Activated CD8-positive, alpha-beta memory T cell treated with anti-CD3 and anti-CD28 coated beads for 1 hour (primary cell): ENCODE measurements at places on chromosomes 6 and 20.

DNA sequence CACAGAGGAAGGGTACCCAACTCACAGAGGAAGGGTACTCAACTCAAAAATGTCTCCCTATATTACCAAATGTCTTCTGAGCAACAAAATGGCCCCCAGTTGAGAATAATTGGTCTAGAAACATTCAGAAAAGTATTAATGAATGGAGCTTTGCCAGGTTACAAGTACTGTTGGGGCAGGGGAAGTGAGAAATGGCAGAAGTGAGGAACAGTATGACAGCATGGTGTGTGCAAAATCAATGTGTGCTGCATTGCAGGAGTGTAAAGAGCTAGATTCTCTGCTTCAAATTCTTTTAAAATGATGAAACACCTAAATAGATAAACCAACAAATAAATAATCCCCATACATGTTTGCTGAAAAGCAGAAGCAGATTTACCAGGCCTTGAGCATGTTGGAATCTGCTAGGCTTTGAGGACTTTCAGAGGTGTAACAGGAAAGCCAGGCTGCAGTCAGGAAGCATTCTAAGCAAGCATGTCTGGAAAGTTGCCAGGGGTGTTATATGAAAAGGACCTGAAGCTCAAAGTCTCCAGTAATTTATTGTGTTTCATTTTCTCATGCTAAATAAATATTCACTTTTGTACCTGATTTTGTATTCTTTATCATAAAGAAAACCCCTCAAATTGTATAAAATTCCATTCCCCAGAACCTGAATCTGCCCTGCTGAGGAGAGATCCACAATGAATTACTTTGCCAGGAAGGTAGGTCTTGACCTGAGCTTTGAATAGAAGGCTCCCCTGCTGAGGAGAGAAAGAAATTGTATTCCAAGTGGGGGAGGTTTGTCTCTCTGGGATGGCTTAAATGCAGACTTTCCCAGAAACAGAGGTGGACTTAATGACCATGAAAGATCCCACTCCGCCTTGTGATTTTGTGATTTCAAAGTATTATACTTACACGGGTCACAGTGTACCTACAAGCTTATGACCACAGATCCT is 265.0 kb upstream of the MARCKS start:
- no peak for DNase-seq

DNA sequence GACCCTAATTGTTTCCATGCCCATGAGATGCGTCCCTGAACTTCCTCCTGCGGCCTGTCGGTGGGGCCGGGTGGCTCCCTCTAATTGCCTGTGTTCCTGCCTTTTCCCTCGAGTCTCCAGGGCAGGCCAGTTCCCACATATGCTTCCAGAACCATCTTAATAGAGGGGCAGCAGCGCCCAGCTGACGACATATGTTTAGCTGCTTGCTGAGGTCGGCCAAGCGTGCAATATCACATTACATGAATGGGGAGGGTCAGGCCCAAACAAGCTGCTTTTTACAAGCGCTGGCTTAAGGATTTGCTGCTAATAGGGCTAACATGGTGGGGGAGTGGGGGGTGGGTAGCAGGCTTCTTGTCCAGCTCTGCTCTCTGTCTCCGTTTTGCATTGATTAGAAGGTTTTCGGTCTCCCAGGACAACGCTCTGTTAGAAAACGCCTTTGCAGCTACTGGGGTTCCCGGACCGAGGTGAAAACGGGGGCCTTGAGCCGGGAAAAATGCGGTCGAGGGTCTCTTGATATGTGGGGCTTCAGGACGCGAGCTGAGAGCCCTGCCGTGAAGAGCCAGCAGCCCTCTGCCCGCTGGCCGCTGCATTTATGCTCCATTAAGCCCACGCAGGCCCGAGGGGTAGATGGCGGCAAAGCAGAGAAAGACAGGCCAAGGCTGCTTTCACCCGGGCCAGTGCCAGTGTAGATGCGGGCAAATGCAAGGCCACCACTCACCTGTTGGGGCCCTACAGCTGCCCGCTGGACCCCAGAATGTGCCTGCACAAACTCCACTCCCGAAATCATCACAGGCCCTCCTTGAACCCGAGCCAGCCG is 308.5 kb downstream of the BMP7 start:
- no peak for DNase-seq

DNA sequence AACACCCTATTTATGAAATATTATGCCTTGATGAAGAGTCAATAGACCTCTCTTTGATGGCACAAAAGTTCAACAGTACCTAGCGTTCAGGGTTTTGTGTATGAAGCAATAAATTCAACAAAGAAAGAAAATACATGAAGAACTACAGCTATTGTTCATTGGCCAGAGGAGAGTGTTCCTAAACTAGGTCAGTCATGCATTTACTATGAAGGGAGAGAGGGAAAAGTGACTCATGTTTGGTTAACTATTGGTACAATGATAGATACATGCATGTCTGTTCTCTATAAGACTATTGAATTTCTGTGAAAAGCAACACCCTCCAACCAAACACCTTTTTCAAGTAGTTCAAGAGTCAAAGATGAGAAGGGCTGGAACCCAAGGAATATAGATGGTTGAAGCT is 50.7 kb downstream of the CLIC5 start:
- DNase-seq, result no peak

DNA sequence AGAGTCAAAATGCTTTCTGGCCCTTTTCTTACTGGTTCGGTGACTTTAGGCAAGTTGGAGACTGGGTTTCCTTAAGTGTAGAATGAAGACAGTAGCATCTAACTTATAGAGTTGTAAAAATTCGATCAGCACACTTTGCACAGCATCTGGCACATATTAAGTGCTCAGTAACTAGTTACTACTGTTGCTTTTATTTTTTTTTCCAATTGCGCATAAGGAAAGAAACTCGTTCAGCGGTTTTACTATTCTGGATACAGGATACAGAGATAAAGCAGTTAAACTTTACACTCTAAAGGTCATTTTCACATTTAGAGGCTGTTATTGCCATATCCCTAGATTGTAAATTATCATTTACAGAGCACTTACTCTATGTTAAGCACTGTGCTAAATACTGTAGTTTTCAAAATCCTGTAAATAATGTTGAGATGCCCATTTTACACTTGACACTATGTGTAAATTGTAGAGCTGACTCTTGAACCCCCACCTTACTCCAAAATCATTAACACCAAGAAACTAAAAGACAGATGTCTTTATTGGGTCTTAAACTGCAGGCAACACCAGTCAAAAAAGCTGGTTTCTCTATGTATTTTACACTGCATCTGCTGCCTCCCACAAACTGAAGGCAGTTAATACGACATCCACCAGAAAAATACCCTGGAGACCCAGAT is 886 bp downstream of the ROMO1 start:
- DNase-seq, result no peak

GRCh38 chr6:82085701-82086100 is 161.8 kb downstream of the IBTK start:
- no peak for DNase-seq

GRCh38 chr20:3158968-3159431 is 665 bp downstream of the FASTKD5 start:
- DNase-seq, result no peak
